ENCODE measurements at places on chromosomes 5 and 9.

GRCh38 chr9:127182901-127183746 lies 60.7 kb upstream of the ANGPTL2 start:
- DNase-seq: no peak

- no peak for DNase-seq
Observed at GRCh38 chr9:92619601-92620300, 50.2 kb downstream of the IPPK start.

DNA sequence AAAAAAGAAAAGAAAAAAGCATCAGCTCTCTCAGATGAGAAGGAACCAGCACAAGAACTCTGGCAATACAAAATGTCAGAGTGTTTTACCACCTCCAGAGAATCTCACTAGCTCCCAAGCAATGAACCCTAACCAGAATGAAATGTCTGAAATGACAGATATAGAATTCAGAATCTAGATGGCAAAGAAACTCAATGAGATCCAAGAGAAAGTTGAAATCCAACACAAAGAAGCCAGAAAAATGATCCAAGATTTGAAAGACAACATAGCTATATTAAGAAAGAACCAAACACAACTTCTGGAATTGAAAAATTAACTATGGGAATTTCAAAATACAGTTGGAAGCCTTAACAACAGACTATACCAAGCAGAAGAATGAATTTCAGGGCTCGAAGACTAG lies 396.3 kb downstream of the PDE4D start:
- DNase-seq: no peak

GRCh38 chr9:129435988-129436717 lies 184.7 kb downstream of the C9orf50 start:
- no peak for DNase-seq

GRCh38 chr9:7130266-7130820 lies 372.6 kb downstream of the KDM4C start:
- DNase-seq: no peak

DNA sequence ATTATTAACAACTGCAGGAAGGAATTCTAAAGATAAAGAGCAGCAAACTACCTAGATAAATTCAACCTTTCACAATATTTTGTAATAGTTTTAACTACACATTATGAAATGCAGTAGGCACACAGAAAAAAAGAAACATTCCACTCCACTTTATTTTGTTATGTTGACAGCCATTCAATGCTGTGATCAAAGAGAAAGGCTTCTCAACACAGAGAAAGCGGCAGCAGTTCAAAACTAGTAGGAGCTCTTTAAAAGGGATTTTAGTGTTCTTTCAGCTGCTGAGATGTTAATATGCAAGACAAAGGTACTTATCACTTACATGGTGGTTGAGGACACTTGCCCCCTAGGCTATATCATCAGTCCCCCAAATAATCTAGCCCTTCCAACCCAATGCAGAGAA lies 11.6 kb downstream of the CEMIP2 start:
- DNase-seq: no peak

GRCh38 chr9:136694163-136694871 lies 7.1 kb upstream of the AGPAT2 start:
- no peak for DNase-seq

DNA sequence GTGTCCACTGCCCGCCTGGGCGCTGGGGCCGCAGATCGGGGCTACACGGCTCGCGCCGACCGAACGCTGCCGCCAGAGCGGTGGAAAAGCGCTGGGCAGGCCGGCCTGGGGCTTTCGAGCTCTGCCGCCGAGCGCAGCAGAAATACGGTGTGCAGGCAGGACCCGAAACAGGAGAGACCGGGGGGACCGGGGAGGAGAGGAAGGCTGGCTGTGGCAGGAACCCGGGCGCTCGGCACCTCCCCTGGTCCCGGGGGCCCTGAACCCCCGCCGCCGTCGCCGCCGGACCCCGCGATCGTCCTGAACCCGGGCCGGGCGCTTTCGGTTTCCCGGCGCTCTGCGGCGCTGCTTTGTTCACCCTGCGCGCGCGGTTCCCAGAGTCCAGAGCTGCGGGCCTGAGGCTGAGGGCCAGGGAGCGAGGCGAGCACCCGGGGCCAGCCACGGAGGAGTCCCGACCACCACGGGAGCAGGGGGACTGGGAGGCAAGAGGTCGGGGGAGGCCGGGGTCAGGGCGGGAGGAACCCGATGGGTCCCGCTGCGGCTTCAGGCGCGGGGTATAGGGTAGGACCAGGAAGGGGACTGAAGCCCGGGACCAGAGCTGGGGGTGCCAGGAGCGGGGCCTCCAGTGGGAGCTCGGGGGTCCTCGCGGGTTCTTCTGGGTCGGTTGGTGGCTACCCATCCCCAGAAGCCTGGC lies 12.0 kb downstream of the IRX2 start:
- DNase-seq: no peak

DNA sequence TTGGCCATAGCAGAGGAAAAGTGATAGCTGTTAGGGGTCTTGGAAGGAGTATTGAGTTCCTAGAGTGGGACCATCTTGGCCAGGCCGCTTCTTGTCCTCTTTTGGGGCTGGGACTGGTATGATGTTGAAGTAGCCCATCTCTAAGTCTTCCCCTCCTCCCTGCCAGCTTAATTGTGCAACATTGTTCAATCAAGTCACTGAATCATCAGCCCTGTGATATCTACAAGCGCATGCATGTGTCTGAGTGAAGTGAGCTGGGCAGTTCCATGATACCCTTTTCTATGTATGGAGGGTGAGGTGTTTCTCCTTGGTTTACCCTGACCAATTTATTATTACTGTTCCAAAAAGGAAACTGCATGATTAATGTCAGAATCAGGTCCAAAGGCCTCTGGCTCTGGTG lies 112.2 kb downstream of the C9orf152 start:
- DNase-seq: no peak

DNA sequence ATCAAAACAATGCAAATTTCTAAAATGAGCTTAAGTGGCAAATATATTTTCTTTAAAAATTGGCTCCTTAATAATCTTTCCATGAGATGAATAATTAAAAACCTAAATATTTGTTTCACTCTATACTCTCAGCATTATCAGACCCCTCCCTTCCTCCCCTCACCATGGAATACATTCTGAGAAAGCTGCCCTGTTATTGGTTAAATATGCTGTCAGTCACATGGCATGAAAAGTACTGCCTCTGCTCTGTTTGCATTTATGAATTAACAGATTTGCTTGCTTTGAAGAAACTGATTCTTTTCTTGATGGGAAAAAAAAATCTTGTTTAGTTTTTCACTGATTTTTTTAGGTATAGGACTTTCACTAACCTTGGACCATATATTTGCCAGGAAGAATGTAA lies 17.0 kb upstream of the RPS23 start:
- DNase-seq: no peak

DNA sequence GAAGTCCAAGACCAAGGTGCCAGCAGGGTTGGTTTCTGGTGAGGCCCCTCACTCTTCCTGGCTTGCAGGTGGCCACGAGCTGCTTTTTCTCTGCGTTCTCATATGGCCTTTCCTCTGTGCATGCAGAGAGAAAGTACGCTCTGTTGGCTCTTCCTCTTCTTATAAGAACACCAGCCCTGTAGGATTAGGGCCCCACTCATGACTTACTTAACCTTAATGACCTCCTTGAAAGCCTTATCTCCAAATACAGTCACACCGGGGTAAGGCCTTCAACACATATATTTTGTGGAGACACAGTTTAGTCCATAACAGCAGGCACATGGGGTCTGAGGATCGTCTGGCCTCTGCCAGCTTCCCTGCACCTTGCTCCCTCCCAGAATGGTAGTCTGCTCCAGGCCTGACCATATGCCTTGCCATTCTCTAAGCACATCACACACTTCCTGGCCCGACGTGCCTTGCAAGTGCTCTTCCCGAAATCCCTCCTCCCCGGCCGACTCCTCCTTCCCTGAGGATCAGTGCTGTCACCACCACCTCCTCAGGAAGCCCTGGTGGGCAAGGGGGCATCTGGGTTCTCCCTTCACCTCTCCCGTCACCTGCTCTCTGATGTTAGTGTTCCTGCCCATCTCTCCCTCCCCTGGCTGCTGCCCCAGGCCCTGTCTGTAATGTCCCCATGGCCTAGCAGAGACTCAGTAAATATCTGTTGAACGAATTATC lies 200.7 kb downstream of the AOPEP start:
- DNase-seq: no peak

DNA sequence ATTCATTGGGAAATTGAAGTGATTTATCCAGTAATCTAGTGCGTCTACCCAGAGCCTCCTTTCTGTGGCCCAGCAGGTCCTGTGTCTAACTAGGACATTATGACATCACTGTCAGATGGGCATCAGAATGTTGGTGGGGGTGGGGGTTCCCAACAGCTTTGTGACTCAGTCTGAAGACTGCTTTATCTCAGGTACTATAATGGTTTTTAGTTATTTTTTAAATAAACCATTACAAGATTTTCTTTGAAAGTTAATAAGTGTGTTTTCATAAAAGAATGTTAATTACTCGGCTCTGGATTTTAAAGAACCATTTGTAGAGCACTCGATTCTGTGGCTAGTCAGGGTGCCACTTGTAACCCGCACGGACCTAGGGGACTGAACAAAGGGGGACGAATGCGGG lies at the start of gene EQTN:
TSS of gene EQTN (minus strand) at position 101 of the 400 bp plus-strand sequence. CDS start at position 6, 95 bp downstream.
- DNase-seq: no peak

- DNase-seq: peak; percentile 70
Observed at GRCh38 chr9:94783102-94783682, 56.7 kb downstream of the AOPEP start.

DNA sequence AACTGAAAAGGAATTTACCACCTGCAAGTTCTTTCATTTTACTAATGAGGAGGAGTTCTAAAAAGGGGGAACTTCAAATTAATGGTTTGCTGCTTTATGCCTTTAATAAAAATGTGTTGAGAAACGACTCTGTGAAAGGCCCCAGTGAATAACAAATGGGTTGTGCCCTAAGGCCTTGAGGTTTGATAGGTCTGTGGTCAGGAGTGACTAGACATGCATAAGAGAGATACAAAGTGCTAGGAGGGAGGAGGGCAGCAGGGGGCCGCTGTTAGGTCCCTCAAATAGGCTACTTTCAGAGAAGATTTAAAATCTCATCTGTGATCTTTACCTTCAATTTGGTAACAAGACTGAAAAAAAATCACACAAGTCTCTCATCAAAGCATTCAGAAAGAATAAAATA lies 58.3 kb downstream of the FAM81B start:
- DNase-seq: no peak

GRCh38 chr9:83649515-83649914 lies 26.6 kb downstream of the IDNK start:
- no peak for DNase-seq

All from MM.1S (cell line).